Breast epithelium (tissue), 4 donors: ENCODE measurements at places on chromosomes 11 and 22.

DNA sequence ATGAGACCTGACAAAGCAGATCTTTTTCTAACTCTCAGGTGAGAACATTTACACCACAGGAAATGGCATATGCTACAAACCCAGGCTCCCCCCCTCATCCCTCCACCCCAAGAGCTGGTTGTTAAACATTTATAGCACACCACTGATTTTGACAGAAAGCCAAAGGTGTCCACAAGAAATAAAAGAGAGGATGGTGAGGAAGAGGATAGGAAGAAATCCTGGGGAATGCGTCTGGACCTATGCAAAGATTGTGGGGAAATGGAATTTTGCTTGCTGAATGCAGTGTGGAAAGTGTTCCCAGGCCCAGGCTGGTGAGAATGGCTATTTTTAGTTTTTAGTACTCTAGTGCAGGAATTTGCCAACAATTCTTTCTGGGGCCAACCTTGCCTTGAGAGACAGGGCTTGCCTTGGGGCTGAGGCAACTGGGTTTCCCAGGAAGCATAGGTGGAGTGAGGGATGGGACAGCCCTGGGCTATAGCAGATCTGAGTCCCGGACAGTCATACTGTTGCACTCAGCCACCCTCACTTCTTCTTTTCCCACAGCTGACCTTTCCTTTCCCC lies 163.9 kb downstream of the ADAMTS15 start:
- H3K27me3 ChIP-seq: no peaks in the 10 kb centered on the region
- DNase-seq: no peak
- H3K36me3 ChIP-seq: no peaks in the 10 kb centered on the region
- H3K4me1 ChIP-seq: no peaks in the 10 kb centered on the region
- no peak overlapping the region for H3K27ac ChIP-seq

- H3K36me3 ChIP-seq: no peaks in the 10 kb centered on the region
- H3K4me1 ChIP-seq: no peaks in the 10 kb centered on the region
- no peak for DNase-seq
- no peak overlapping the region for H3K27ac ChIP-seq
- H3K4me3 ChIP-seq: no peak overlapping the region
Measured at GRCh38 chr22:44531487-44531886, 33.5 kb upstream of the RTL6 start.

GRCh38 chr11:113994077-113994954 lies 19.4 kb downstream of the HTR3A start:
- no peaks in the 10 kb centered on the region for H3K4me1 ChIP-seq
- no peak overlapping the region for H3K27ac ChIP-seq
- no peak for DNase-seq
- peaks cover 35% of the 10 kb centered on the region for H3K27me3 ChIP-seq

- no peak overlapping the region for H3K4me3 ChIP-seq
- no peak for DNase-seq
- H3K27ac ChIP-seq: no peak overlapping the region
- no peaks in the 10 kb centered on the region for H3K4me1 ChIP-seq
Measured at GRCh38 chr11:32960553-32961164, 55.0 kb upstream of the DEPDC7 start.

- no peak overlapping the region for H3K27ac ChIP-seq
- no peak overlapping the region for H3K4me3 ChIP-seq
- no peaks in the 10 kb centered on the region for H3K27me3 ChIP-seq
- DNase-seq: no peak
- H3K4me1 ChIP-seq: no peaks in the 10 kb centered on the region
Measured at GRCh38 chr11:102800767-102801166, 2.8 kb upstream of the MMP1 start.
